ENCODE measurements at places on chromosomes 7 and 10. TPM values are rescaled to one million over a fixed set of nuclear protein-coding genes. Genes with fewer than 3 reads are reported as not detected.

DNA sequence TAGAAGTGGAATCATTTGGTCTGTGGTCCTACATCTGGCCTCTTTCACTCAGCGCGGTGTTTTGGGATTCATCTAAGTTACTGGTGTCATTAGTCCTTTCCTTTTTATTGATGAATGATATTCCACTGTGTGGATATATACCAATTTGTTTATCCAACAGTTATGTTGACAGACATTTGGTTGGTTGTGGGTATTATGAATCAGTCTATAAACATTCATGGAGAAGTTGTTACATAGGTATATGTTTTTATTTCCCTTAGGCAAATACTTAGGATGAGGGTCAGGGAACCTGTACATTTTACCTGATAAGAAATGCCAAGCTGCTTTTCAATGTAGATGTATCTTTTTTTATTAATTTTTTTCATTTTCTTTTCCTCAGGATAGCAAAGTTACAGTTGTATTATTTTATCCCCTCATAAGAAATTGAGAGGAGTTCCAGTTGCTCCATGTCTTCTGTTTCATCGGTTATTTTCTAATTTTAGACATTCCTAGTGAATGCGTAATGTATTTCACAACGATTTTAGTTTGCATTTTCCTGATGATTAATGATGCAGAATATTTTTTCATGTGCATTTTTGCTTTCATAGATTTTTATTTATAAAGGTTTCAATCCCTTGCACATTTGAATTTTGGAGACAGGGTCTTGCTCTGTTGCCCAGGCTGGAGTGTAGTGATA is 203.8 kb upstream of the SH2B2 start:
- DNase-seq = no peak

- no peak for DNase-seq
These were observed 76.9 kb upstream of the KMT2C start for GRCh38 chr7:152512706-152513105.

- DNase-seq = no peak
These were observed 279.0 kb downstream of the OTUD1 start for GRCh38 chr10:23717913-23718312.

DNA sequence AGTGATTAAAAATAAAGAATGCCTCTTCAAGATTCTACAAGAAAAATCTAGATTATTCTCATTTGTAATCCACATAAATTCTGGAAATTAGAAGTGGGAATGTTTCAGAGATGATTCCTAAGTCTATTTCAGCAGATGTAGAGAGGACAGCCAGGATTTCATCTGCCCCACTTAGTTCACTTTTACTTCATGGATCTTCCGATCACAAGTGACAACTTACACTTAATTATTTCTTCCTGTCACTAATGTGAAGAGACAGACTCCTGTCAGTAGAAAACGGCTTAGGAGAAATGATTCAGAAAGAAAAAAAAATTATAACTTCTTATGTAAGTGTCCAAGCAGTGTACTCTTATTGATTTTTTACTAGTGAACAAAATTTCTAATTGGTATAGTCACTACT is 368.2 kb upstream of the SMIM30 start:
- DNase-seq = no peak

- DNase-seq = no peak
These were observed 52.2 kb upstream of the SEC61G start for GRCh38 chr7:54811041-54811845.

DNA sequence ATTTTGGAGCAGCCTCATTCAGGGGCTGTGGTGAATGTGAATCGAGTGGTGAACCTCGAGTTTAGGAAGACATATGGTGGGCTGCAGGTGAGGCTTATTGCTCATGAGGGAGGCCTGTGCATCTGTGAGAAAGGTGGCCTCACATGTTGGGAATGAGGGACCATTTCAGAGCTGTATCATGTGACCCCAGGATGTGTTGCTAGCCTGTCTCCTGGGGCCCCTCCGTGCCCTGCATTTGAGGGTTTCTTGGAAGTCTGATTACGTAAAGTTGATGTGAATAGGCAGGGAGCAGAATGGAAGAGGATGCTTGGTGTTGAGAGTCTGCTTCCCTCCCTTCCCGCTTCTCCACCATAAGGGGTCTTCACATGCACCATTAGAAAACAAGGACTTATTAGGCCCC is 569.1 kb downstream of the LRMDA start:
- DNase-seq = no peak

GRCh38 chr7:107907790-107908189 is 16.8 kb downstream of the DLD start:
- no peak for DNase-seq

DNA sequence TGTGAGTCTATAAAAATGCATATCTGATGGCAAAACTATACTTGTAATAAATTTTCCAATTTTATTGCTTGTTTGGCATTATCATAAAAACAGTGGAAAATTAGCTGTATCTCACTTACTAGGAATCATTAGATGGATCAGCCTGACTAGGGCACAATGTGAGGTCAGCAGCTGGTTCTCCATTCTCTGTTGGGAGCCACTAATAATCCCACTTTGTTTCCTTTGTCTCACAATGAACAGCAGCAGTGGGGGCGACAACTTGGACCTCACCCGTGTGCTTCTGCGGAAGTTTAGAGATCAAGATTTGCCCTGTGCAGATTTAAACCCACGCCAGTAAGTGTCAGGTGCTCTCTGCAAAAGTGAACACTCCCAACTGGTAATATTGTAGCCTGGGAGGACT is 295.5 kb downstream of the ABCA13 start:
- no peak for DNase-seq

GRCh38 chr7:106927536-106927935 is 62.5 kb downstream of the PIK3CG start:
- no peak for DNase-seq

DNA sequence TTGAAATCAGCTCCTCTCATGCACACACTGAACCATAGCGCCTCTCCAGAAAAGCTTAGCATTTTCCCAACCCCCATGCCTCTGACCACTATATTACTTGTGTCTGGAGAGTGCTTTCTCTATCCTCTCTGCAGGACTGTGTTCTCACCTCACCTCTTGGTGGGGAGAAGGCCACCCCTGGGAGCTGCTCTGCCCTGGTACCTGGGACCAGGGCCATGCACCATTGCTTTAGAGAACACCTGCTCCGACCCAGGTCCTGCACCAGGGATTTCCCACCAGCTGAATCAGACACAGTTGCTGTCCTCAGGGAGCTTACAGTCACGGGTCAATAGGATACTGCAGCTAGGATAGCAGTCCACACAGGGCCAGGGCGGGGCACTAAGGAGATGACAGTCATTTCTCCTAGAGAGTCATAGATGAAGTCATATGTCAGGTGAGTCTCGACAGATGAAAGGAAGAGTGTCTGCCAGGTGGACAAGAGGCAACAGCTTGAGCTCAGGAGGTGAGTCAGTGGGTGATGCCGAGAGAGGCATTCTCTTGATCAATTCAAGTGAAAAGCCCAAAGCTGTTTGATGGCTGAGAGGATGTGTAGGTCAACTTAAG is 619 bp upstream of the LMTK2 start:
- DNase-seq = no peak

GRCh38 chr10:114307731-114308130 is 68.7 kb downstream of the VWA2 start:
- DNase-seq = no peak

DNA sequence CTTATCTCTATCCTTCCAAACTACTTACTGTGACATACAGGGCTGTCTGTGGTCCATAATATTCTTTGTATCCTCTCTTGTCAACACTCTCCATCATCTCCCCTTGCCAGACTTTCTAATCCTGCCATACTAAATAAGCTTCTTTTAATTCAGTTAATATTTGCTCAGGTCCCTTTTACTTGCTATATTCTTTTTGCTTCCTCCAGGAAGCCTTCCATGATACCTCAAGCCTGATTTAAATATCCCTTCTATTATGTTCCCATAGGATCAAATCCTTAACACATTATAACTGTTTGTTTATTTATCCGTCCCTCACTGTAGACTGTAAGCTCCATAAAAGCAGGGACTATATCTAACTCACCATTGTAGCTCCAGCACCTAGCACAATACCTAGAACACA is 7.2 kb upstream of the PPP3CB start:
- no peak for DNase-seq

DNA sequence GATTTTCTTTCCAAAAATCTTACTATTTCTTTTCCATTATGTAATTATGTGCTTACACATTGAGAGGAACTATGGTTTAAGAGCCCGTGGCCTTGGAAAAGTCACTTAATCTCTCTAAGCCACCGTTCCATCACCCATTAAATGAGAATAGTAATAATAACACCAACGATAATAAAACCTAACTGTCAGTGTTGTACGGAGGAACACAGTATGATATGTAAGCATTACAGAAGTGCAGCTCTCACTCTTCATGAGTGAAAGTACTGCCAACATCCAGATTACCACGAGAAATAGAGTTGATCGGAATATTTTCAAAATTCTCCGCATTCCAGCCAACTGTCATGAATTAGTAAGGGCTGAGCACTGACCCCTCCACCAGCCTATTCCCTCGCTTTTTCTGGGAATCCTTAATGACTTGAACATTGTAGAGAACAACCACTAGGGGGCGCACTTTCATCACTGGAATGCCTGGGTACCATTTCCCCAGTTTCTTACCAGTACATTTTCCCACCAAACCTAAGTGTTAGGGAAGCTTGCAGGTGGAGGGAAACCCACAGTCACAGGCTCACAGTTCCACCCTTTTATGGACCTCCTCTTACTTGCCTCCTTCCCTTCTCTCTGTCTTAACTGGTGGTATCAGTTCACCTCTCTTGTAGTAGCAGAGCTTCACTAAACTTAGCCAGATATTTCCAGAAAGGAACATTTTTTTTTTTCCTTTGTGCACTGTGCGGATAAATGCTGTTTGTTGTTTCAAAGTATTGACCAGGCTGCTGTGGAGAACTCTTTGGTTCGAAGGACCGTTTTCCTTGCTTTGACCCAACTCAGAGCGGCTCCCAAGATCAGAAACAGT is 27.8 kb downstream of the NKX2-3 start:
- peak; percentile 7 for DNase-seq

DNA sequence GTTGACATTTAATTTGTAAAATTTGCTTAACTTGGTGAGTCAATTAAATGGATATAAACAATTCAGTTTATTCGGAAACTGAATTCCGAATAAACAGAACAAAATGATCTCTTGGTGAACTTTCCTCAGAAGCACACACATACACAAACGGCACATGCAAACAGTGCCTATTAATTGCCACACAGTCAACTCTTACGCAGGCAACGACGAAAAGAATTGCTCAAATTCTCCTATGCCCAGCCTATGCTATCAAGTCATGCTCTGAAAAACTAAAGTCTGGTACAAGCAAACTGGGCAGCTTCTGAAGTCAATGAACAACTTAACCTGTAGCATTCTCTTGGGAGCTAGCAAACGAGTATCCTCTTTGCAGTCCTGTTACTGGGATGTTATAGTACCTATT is 38.8 kb upstream of the ASL start:
- DNase-seq = no peak

DNA sequence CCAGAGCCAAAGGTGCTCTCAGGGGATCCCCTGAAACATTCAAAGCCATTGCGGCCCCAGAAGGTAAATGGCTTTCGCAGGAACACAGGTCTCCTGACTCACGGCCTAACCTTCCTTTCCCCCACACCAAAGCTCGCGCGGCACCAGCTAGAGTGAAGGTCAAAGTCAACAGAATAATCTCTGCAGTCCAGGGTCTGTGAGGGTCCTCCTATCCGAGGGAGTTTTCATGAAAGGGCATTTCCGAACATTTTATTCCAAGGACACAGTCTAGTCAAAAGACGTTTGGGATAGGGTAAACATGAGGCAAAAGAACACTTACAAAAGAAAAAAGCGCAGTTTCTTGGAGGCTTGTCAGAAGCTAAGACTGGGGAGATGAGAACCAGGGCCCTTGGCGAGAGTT is 559 bp upstream of the STEAP2 start:
- DNase-seq = no peak

DNA sequence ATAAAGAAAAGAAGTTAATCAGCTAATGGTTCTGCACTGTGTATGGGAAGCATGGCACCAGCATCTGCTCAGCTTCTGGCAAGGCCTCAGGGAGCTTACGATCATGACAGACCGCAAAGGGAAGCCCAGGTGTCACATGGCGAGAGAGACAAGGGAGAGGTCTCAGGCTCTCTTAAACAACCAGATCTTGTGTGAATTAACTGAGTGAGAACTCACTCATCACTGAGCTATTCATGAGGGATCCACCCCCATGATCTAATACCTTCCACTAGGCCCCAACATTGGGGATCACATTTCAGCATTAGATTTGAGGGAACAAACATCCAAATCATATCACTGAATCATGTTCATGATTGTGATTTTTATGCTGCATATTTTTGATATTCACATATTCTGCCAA is 5.8 kb downstream of the USP54 start:
- no peak for DNase-seq

DNA sequence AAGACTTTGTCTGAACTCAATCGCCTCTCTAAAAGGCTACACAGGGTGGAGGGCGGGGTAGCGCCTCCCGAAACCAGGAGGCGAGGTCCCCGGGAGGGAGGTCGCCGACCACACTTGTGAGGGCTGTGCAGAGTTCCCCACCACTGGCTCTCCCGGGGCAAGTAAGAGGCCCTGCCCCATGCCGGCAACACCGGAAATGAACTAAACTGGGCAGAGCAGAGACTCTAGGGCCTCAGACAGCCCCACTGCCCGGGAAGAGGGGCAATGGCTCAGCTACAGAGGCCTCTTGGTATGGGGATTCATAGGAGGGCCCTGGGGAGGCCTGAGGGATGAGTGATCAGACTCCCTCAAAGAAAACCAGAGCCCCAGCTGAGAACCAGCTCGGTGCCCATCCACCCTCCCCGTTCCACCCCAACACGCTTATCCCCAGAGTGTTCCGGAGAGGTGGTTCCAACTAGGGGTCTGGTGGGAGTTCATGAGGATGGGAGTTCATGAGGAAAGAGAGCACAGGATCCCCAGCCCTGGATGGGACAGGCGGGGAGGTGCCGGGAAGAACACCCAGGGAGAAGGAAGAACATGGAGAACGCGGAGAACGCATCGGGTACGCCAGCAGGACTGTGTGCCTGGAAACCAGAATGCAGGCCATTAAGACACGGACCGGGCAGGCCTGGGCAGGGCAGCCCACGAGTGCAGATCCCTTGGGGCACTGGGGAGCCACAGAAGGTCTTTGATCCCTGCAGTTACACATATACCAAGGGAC is 89.4 kb upstream of the MYL10 start:
- no peak for DNase-seq

GRCh38 chr10:121115154-121115553 is 264.0 kb downstream of the WDR11 start:
- no peak for DNase-seq

- no peak for DNase-seq
These were observed 323.8 kb downstream of the GPR158 start for GRCh38 chr10:25498645-25499044.

- DNase-seq = no peak
These were observed 50.6 kb downstream of the ARHGAP22 start for GRCh38 chr10:48554246-48554645.

Gene OSBPL3
- 28.4 TPM for total RNA-seq

Gene IRF5
- 3.0 TPM for total RNA-seq

Gene CYP26A1
- total RNA-seq = not detected

Gene GIMAP1
- total RNA-seq = 119 TPM

Gene GPAM
- 7.4 TPM for total RNA-seq

Gene SFTPD
- total RNA-seq = not detected

Gene ARHGEF35
- 4.2 TPM for total RNA-seq

Gene MALRD1
- total RNA-seq = 0.30 TPM
